Occipital lobe (tissue), 3 donors: ENCODE measurements at places on chromosomes 2 and 18.
A peak's percentile ranks its signal among the peaks of the same experiment; 100 is the strongest.

DNA sequence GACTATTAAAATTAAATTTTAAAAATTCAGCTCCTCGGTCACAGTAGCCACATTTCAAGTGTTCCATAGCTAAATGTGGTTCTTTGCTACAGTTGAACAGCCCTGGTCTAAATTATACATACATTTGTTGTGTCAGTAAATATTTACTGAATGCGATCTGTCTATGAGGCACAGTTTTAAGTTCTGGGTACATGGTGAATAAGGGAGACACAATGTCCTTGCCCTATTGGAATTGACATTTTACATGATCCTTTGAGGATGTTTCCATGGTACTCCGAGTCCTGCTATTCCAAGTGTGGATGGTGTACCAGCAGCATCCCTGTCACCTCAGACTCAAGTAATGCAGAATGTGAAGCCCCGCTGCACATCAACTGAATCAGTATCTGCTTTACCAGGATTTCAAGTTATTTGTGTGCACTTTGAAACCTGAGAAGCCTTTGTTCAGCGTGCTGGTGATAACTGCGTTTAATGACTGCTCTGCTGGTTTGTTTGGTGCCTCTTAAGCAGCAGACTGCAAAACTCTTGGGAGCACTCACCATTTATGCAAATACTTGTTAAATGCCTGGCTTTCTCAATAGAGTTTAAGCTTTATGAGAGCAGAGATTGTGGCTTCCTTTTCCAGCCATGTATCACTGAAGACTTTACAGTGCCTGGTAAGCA, 1.5 kb downstream of the GALNT1 start:
- DNase-seq: no peak

- no peak for DNase-seq
Measured at GRCh38 chr2:73091164-73091563, 19.7 kb upstream of the SFXN5 start.

DNA sequence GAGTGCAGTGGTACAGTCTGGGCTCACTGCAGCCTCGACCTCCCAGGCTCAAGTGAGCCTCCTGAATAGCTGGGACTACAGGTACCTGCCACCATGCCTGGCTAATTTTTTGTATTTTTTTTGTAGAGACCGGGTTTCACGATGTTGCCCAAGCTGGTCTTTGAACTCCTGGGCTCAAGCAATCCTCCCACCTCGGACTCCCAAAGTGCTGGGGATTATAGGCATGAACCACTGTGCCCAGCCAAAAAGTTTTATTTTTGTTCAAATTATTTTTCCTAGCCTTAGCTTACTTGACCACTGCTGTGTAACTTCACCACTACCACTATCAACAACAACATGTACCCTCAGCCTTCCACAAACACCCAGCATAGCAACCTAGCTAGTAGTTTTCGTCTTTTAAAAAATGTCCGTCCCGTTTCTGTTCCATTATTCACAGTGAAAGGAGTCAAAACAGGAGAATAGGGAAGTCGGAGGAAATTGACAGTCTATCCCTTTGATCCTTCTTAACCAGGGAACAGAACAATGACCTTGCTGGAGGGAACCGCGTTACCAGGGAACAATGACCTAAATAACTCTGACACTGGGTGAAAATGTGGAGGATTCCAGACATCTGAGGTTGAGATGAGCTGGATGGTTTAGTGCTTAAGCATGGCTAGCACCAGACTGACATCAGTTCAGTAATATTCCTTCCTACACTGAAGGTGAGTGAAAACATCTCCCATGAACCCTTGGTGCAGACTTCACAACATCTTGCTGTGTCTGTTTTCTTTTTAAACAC, 69.2 kb upstream of the ARL4C start:
- DNase-seq: no peak

GRCh38 chr2:201420442-201421113, 30.7 kb downstream of the TRAK2 start:
- no peak for DNase-seq

- DNase-seq: no peak
Measured at GRCh38 chr2:20917287-20917660, 94.4 kb upstream of the LDAH start.

GRCh38 chr18:62282188-62282629, 42.9 kb upstream of the TNFRSF11A start:
- DNase-seq: no peak

DNA sequence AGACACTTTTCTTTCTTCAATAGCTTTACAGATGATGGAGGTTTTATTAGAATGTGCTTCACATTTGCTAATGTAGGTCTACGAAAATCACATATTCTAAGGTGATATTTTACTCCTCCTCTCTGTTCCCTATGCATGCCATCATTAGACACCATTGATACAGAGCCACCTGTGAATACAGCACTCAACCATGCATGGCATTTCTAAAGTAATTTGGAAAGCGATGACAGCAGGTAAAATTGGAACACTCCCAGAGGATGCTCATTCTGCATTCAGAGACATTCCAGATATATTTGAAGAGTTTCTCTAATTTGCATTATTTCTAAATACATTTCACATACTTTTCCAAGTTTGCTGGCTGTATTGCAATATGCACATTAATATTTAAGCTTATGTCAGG, 65.3 kb upstream of the RIT2 start:
- no peak for DNase-seq

- DNase-seq: no peak
Measured at GRCh38 chr18:31680831-31681568, 3.4 kb downstream of the B4GALT6 start.

DNA sequence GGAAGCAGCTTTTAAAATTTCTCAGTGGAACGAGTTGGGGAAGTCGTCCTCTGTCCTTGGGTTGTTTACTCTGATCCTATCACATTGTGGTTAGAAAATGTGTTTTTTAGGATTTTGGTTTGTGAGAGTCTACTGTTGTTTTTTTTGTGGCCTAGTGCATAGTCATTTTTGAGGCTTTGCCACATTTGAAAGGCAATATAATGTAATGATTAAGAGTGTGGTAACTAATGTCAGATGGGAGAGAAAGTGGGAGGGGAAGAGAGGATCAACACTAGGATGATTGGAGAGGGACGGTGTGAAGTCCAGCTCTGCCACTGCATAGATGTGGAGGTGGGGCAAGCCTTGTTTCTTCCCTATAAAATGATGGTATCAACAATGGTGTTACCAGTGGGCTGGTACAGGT, 8.5 kb downstream of the SP140L start:
- no peak for DNase-seq

- no peak for DNase-seq
Measured at GRCh38 chr2:221100467-221101089, 471.5 kb downstream of the EPHA4 start.

GRCh38 chr2:119255760-119256581, 32.3 kb downstream of the STEAP3 start:
- peak; percentile 39 for DNase-seq

- peak; percentile 99 for DNase-seq
Measured at GRCh38 chr18:50287441-50288347, at the start of gene CXXC1. Gene CXXC1, minus strand, starts transcription at chr18:50287692. Its CDS starts 103 bp downstream, at chr18:50287589.

DNA sequence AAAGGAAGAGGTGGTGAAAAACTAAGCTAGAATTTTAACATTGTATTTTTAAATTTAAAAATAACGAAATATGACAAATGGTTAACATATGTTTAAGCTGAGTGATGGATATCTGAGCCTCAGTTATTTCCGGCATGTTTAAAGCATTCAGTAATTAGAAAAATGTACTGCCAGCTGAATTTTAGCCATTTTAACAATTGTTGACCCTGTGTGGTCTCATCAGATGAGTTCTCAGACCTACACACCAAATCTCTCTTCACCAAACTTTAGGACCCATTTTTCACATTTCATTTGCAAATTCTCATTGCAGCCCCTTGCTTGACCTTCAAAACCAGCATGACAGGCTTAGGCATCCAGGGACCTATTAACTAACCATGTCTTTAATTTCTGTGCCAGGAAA, 91.5 kb upstream of the RGPD4 start:
- no peak for DNase-seq

DNA sequence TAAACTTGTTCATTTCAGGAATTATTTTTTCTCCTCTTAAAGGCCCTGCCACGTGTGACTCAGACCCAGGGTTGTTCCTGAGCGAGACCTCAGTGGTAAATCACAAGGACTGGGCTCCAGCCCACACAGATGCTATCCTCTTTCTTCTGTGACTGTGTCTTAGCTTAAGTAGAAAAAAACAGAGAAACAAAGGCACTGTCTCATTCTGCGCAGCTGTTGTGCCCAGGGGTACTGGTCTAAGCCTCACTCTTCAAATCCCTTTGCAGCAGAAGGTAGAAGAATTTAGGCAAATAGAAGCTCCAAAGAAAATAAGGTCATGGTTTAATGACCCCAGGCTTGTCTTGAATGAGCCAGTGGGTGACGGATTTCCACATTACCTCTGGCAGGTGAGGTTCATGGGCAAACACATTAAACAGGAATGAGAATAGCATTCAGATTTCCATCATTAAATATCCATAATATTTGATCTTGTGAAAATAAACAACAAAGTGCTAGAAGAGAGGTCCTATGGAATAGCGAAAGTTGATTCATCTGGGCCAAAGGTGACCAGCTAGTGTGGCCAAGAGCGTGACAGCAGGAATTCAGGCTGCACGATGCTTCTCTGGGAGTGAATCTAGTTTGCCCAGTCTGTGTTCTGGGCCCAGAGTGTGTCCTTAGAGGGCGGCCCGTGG, 63.3 kb downstream of the LIPG start:
- no peak for DNase-seq

DNA sequence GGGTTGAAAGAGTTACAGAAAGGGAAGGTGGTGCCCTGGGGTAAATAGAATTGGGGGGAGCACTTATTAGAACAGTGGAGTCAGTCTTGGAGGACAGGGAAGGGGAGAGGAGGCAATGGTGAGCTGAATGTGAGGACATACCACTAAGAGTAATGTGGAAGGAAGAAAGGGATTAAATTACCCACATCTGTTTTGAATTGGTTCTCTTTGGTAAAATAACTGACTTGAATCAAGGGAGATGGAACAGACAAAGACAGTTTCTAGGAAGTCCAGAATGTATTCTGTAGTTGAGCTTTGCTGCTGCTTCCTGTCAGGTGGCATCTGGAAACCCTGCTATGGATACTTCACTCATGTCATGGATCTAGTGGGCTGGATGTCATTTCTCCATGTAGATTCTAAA, 6.7 kb downstream of the SETBP1 start:
- no peak for DNase-seq

DNA sequence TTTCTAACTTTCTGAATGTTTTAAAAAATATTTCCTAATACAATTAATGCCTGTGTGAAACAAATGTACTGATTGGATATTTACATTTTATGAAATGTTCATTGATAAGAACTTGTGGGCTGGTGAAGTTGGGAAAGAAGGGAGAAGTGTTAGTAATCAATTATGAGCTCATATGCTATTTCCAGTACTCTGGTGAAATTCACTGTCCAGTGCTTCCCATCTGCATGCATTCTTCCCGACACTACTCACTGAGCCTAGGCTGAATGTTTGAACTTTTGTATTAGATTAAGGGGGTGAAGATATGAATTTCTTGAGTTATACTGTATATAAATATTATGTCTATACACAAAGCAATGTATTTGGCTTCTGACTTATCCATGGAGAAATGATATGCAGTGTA, 36.0 kb downstream of the SKA1 start:
- DNase-seq: no peak

- DNase-seq: no peak
Measured at GRCh38 chr2:70133491-70134322, 46.4 kb downstream of the PCBP1 start.

DNA sequence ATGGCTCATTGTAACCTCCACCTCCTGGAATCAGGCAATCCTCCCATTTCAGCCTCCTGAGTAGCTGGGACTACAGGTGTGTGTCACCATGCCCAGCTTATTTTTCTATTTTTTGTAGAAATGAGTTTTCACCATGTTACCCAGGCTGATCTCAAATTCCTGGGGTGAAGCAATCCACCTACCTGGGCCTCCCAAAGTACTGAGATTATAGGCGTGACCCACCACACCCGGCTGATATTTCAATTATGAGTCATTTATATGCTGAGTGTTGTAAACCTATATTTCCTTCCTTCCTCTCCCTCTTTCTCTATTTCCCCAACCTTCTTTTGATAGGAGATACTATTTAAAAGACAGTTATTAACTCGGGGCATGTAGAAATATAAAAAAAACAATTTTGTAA, 469.6 kb upstream of the ID2 start:
- no peak for DNase-seq

GRCh38 chr2:38375696-38376345, 1.3 kb downstream of the ATL2 start:
- DNase-seq: no peak

DNA sequence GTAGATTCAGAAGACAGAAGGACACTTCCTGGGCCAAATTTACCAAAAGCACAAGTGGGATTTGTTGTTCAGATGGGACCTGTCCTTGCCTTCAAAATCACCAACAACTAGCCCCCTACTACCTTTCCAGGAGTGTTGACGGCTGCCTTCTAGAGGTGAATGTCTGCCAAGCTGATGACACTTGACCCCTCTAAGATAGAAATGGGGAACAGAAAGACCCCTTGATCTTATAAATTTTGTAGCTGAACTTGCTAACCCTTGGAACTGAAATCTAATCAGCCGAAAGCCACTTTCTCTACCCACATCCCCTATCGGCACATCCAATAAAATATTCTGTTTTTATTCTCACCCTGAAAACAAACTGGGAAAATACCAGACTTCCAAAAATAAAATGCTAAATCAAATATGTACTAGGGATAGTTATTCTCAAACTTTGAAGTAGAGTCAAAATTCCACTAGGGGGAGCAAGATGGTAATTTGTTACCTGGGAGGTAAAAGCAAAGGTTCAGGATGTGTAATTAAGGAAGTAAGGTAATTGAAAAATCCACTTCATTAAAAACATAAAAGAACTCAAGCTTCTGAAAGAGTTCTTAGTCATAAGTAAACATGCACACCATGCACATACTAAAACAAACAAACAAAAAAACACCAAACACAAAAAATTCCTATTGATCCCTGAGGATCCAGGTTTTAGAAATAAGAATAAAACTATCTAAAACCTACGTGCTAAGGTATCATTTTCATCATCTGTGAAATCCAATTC, 119.2 kb downstream of the ANKRD44 start:
- no peak for DNase-seq

DNA sequence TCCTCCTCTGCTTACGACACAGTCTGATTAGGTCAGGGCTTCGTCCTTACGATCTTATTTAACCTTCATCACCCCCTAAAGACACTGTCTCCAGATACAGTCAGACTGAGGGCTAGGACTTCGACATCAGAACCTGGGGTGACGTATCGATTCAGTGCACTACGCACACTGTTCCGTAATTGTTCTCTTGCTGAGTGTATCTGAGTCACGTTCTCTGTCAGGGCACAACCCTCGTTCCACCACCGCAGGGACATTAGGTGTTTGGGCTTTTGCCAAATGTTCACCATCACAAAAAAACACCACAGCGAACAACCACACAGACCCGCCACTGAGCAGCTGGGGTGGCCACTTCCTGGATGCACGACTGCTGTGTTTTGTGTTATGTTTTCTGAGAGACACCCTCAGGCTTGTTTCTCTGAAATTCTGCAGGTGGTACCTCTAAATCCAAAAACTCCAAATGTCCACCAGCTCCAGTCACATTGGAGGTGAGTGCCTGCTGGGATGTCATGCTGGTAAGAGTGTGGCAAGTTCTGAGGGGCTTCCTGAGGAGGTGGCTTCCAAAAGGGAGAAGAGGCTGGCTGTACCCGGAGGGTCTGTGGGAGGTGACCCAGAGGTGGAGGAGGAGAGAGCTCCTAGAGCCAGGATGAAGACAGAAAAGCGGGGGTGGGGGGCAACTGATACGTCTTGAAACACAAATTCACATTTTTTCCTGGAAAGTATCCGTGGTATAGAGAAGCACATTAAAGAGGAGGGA, 66.6 kb downstream of the ADNP2 start:
- no peak for DNase-seq
